ENCODE measurements at places on chromosomes 6 and 20.

DNA sequence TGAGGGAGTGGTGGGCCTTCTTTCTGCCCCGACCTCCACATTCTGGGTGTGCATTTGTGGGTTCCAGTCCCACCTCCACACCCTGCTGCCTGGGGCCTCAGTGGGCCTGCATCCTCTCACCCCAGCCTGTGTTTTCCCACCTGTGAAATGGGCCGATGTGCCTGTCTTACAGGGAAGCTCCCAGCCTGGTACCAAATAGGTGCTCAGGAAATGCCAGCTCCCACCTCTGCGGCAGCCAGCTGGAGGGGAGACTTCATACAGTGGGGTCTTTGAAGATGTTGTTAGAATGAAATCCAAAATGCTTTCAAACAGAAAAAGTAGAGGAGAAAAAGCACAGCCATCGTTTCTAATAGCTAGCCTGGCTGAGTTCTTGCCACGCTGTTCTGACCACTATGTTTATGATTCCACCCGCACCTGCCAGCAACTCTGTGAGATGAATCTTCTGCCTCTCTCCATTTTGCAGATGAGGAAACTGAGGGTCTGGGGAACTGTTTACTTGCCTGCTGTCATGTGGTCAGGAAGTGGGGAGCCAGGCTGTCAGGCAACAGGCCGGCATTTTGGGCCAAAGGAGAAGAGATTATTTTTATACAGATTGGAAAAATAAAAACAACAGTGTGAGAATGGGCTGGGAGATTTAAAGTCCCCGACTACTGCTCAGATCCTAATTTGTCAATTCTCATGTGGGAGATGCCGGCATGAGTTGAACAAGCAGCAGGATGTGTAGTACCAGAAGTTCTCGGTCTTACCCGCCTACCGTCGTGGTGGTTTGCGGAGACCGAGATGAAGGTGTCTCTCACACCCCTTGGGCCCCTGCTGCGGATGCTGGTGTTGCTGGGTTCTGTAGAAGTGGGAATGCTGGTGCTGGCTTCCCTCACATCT is 4.6 kb downstream of the TMEM181 start:
- DNase-seq, result no peak

DNA sequence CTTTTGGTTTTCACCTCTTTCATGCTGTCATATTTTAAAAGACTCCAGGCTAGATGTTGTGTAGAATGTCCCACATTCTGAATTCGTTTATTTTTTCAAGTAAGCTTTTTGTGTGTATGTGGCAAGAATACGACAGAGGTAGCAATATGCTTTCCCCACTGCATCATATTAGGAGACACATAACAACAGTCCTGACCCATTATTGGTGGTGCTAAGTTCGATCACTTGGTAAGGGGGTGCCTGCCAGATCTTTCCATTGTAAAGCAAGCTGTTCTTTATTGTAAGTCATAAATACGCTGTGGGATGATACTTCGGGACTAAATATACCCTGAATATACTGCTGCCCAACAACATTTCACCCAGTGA is 588 bp upstream of the NCOA3 start:
- no peak for DNase-seq

DNA sequence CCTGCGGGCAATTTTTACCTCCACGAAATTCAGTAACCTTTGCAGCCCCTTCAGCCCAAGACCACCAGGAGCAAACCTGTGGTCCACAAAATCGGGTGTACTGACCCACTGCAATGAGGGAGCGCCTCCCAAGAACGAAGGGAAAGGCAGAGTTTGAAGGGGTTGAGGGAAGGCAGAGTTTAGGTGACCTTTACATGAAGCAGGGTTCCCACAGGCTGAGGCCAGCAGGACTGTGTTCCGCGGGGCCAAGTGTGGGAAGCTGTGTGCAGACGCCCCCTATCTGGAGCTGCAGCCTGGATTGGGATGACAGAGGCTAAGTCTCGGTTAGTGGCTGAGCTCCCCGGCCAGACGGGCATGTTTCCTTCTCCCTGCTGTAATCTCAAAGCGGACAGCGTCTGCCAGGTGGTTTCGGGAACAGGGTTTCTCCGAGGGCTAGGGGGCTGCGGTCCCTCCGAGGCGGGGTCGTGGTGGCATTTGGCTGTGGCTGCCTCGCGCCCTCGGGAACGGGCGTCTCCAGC is 826 bp upstream of the PYGB start:
- DNase-seq, result peak; percentile 58

DNA sequence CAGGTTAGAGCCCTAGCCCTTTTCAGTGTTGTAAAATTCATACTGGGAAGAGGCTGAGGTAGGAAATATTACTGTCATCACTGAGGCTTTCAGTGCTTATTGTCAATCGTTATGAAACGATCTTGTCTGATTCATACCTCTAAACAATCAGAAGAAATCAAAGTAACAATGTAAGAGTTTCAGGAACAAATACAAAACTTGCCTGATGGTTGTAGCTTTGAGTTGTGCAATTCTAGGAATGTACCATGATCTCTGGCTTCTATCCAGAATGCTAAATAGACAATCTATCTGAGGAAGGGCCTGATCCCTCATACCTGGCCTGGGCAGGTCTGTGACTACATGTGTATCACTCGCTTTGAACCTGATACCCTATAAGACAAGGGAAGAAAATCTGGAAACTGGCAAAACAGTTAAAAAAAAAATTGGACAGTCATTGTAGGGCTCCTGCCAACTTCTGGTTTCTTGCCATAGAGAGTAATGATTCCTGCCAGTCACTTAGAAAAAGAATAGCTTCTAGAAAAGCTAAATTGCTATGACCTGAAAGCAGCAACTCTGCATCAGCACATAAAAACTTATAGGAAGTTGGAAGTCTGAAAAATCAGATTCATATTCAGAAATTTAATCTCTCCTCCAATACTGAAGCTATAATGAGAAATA is 234.7 kb downstream of the BTBD9 start:
- no peak for DNase-seq

DNA sequence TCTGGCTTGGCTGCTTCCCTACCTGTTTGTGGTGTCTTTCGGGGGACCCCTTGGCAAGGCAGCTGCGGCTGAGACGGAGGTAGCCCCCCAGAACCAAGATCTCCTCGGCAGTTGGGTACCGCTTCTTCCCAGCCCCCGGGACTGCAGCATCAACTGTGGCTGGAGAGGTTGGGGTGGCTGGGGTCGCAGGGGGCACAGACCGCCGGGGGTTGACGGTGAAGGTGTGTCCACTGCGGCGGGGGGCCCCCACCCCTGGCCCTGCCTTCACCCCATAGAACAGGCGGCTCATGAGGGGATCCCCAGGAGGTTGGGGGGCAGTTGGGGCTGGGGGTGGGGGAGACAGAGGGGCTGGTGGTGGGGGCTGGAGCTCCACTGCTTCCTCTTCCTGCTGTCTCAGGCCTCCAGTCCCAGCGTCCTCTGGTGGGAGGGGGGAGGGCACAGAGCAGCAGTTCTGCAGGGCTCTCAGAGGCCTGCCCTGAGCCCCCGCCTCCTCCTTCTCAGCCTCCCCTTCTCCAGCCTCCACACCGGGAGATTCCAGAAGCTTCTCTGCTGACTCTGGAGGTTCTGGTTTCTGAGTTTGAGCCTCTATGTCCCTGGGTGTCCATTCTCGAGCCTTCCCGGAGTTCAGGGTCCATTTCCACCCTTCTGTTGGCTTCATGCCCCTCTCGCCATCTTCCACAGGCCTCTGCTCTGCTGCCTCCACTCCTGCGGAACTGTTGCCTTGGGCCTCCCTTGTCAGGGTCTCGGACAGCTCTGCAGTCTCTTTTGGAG is 1.9 kb downstream of the PPP1R18 start:
- peak; percentile 43 for DNase-seq

DNA sequence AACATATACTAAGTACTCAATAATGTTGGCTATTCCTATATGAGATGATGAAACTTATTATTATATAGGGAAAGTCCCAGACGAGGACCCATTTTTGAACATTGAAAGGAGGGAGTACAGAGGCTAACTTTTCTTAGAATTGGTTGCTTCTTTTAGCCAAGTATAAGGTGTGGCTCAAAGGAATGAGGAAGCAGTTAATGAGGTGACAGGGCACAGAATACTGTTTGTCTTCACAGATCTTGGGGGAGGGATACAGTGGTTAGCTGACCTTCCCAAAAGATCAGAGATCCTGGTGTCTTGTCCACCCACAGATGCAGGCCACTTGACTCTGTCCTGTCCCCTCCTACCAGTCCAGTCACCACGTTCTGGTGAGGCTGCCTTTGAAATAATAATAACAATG is 67.8 kb upstream of the EPB41L1 start:
- no peak for DNase-seq

- DNase-seq, result peak; percentile 59
Observed at GRCh38 chr20:9407805-9408421, 106.5 kb upstream of the LAMP5 start.

DNA sequence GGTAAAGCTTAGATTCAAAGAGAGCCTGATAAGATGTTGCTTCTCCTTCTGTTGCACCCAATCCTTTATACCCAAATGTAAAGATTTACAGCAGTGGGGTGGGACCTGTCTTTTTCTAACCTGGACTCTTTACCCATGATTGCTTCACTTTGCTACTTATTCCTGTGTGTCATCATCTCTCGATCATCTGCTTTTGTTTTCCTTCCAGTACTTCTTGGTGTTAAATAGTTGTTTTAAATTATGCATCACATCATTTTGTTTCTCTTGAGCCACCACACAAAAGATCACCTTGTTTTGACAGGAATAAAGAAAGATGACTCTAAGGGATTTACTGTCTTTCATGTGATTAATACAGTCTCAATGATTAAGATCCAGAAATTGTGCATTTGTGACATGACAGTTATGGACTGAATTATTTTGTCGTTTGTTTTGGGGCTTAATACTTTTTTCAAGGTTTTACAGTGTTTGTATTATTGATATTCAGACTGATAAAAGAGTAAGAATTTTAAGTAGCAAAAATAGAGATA is 123.1 kb downstream of the CDKAL1 start:
- no peak for DNase-seq

DNA sequence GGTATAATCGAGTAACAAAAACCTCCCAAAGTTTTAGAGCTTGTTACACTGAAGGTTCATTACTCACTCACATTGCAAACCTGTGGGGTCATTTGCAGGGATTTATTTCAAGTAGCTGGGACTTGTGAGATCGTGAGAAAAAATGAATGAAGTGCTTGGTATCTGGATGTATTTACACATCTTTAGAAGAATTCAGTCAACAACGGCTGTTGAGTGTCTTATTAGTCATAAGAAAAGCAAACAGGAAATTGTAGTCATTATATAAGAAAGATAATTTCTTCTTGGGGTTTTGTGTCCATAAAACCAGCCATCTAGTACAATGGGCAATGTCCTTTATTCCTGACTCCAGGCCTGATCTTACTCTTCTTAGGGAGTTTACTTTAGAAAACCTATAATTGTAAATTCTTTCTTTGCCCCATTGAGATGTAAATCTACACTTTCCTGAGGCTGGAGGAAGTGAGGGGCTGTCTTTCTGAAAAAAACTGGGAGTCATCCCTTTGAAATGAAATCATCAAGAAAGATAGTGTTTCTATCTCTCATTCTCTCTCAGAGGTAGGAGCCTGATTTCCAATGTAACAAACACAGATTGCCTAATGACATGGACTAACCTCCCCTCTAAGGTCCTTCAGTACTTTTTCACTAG is 202.5 kb upstream of the ASCC3 start:
- no peak for DNase-seq

GRCh38 chr6:134170844-134171243 is 118.4 kb upstream of the SLC2A12 start:
- no peak for DNase-seq

DNA sequence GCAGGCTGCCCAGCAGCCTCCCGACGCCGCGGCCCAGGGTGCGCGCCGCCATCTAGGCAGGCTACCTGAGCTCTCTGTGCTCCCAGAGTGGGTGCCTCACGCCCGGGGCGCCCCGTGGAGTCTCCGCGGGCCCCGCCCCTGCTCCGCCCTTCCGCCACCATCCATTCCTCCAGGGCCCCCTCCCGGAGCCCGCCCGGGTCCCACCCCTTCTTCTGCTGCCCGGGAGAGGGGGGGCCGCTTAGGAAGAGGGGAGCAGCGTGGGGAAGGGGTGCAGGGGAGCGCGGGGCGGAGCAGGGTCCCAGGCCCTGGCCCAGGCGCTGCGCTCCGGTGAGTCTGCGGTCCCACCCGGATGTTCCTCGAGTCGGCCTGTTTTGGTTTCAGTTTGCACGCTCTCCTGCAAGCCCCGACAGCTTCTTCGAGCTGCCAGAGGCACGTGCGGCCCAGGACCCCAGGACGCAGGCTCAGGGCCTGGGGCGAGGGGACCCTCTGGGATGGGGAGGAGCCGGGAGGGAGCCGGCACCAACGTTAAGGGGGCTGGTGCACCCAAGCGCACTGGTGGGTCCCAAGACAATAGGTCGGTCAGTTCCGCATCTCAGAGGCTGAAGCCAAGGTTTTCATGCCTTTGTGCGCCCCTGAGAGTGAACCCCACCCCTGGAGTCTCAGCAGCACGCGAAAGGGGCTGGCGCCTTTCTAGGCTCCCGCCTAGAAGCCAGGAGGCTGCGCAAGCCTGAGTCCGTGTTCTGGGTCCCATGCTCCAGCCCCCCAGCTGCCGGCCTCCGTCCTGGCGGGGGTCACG is at the start of gene ACSS1:
Gene ACSS1 (minus strand): TSS at position 89 of the 796 bp plus-strand sequence. CDS start 37 bp downstream, at position 52.
- peak; percentile 66 for DNase-seq

DNA sequence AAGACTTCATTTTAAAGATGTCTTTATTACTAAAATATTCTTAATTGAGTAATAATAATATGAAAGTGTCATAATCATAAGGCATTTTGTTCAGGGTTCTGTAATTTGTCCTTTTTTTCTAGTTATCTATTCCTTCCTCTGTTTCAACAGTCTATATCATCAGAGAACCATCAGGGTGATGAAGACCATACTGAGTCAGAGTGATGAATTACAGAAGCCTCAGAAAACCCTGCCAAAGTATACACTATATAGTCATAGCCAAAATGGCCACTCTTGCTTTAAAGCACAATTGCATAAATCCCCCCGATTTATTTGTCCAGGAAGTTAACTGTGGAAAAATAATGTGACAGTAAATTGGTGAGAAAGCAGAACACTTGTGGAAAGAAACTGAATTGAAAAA is 735.0 kb downstream of the EPHA7 start:
- no peak for DNase-seq

GRCh38 chr6:17385660-17386059 is 7.7 kb upstream of the CAP2 start:
- peak; percentile 41 for DNase-seq

DNA sequence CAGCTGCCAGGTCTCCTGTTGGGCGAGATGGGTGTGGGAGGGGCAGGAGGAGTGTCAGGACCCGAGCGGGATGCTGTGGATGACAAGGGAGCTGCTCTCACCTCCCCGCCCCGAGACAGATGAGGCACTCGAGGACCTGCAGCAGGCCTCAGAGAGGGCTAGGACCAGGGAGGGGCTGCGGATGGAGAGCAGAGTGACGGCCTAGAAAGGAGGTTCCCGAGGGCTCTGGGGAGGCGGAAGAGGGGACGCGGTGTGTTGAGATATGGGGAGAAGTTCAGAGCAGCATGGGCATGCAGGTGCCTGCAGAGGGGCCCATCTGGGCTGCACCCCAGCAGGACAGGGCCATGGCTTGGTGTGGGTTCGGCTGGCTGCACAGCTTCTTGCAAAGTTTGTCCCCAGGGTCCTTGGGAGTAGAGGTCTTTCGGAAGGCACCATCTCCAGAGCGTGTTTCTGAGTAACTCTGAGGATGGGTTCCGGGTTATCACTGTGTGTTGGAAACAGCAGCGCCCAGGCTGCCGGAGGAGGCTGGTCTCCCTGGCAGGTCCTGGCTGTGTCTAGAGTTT is 104.6 kb downstream of the PAX1 start:
- DNase-seq, result no peak

- DNase-seq, result no peak
Observed at GRCh38 chr6:139877828-139878405, 503.5 kb upstream of the CITED2 start.

- no peak for DNase-seq
Observed at GRCh38 chr20:50341880-50342637, 151.4 kb downstream of the CEBPB start.

- DNase-seq, result no peak
Observed at GRCh38 chr20:4633379-4633778, 88.3 kb upstream of the PRND start.

GRCh38 chr6:34928220-34928619 is 39.2 kb downstream of the ANKS1A start:
- no peak for DNase-seq
